ENCODE measurements at places on chromosomes 3 and 15. TPM values are rescaled to one million over a fixed set of nuclear protein-coding genes. Genes with fewer than 3 reads are reported as not detected.

Gene ATOSA
- total RNA-seq = 27.2 TPM

Gene ZDHHC19
- total RNA-seq = not detected

Gene MCTP2
- 16.3 TPM for total RNA-seq

DNA sequence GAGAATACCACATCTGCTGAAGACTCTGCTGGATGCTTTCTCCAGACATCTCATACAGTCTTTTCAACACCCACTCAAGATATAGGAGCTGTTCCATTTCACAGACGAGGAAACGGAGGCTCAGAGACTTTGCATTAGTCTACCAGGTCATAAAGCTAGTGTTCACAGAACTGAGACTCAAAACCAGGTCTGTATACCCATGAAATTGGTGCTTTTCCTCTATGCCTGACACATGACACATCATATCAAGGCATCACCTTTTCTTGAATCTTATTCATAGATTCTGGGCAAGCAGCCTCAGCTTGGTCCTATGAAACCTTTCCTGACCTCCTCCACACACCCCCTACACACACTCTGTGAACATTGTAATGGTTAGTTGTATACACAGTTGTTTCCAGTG, 101.2 kb downstream of the LPP start:
- no peaks in the 10 kb centered on the region for H3K36me3 ChIP-seq
- H3K4me1 ChIP-seq = peaks cover 33% of the 10 kb centered on the region
- no peak overlapping the region for H3K4me3 ChIP-seq

Gene VPS33B
- total RNA-seq = 5.9 TPM

Gene FBXW12
- 7.1 TPM for total RNA-seq

- no peak for DNase-seq
- no peak overlapping the region for H3K4me3 ChIP-seq
- H3K4me1 ChIP-seq = no peaks in the 10 kb centered on the region
- no peaks in the 10 kb centered on the region for H3K27me3 ChIP-seq
- H3K27ac ChIP-seq = no peak overlapping the region
Measured at GRCh38 chr3:135172191-135172869, 377.3 kb downstream of the EPHB1 start.

DNA sequence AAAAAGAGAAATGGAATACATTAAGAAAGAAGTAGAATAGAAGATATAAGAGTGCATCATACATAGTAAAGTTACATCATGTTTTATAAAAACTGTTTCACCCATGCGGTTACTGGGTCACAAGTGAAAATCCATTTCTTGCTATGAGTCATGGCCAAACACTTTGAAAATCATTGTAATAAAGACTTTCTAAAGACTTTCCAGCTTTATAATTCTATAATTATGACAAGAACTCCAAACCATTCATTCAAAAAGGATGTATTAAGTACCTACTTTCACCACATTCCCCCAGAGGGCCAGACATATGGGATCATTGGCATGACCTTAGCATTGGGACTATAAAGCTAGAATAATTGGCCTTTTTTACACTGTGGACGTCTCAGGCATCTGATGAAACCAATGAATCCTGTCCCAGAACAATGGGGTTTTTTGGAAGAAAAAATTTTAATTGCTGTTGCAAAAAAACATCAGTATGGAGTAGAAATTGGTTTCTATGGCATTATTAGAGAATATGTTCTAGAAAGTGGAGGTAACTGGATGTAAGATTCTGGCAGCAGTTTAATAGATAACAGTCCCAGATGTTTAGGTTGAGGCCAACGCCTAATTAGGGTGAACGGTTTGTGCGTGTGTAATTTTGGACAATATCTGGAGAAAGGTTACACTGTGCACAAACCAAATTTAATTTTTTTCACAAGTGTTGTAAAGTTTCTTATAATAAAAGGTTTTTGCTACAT, 3.3 kb upstream of the SKIC8 start:
- H3K27ac ChIP-seq = no peak overlapping the region
- H3K4me1 ChIP-seq = no peaks in the 10 kb centered on the region
- H3K4me3 ChIP-seq = no peak overlapping the region
- DNase-seq = no peak
- no peaks in the 10 kb centered on the region for H3K27me3 ChIP-seq

Gene CD80
- total RNA-seq = 0.25 TPM

DNA sequence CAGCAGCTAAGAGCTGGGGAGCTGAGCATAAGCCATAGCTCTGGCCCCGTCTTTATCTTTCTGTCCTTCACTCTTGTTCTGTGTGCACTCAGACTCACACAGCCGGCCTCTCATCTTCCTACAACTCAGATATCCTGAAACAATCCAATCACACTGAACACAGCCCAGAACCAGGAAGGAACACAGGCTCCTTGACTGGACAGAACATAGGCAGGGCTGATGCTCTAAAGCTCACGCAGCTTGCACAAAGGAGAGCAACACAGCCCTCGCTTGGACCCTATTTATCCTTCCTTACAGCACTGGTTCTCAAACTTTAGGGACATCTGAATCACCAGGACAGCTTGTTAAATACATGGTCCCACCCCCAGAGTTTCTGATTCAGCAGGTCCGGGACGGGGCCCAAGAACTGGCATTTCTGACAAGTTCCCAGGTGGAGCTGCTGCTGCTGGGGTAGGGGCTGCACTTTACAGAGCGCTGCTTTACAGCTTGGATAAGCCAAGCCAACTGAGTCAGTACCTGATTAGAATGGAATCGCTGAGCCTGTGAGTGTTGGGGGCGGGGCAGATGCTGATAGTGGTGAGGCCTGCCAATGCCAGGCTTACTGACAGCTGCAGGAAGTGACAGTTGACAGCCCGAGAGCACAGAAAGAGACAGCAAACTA, 65.1 kb downstream of the MRPL46 start:
- H3K36me3 ChIP-seq = no peaks in the 10 kb centered on the region
- no peaks in the 10 kb centered on the region for H3K27me3 ChIP-seq
- no peak overlapping the region for H3K4me3 ChIP-seq
- no peaks in the 10 kb centered on the region for H3K4me1 ChIP-seq
- DNase-seq = no peak
- no peak overlapping the region for H3K27ac ChIP-seq

- H3K4me3 ChIP-seq = no peak overlapping the region
- H3K36me3 ChIP-seq = no peaks in the 10 kb centered on the region
- peaks cover 1% of the 10 kb centered on the region for H3K4me1 ChIP-seq
- DNase-seq = no peak
Measured at GRCh38 chr15:40150163-40150925, 10.5 kb upstream of the BUB1B start.

DNA sequence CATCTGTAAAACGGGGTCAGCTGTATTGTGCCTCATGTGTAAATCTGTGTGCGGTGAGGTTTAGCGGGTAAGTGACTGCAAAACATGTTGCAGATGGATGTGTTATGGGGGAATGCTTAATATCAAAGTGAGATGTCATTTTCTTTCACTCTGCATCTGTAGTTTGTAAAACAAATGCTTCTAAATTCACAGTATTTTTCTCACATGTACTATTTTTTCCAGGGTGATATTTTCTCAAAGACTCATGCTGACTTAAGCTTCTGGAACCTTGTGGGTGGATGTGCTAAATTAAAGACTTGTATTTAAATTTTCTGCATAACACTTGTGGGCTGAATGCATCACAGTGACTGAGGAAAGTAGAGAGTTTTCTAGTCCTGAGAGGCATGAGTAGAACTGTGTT, 115.2 kb upstream of the TP63 start:
- no peaks in the 10 kb centered on the region for H3K36me3 ChIP-seq
- no peaks in the 10 kb centered on the region for H3K27me3 ChIP-seq
- H3K4me3 ChIP-seq = no peak overlapping the region
- H3K27ac ChIP-seq = no peak overlapping the region

Data from pancreas (tissue), 10 donors.